Pulmonary artery endothelial cell (primary cell): ENCODE measurements at places on chromosomes 7 and 10.

DNA sequence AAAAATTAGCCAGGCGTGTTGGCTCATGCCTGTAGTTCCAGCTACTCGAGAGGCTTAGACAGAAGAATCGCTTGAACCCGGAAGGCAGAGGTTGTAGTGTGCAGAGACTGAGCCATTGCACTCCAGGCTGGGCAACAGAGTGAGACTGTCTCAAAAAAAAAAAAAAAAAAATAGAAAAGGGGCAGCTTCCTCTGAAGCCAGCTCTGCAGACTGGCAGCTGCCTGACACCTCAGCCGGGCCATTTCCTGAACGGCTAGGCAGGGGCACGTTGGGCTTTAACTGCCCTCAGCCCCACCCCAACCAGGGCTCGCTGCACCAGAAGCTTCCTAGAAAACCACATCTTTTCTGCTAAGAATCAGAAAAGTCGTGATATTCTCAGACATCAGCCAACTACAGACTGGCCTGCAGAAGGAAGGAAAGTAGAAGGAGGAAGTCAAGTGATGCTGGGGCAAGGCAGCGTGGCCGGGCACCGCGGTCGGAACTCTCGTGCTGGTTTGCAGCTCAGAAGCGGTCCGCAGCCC lies 38.0 kb downstream of the PRKAG2 start:
- no peak for DNase-seq

- no peak for DNase-seq
Measured at GRCh38 chr10:34015700-34016099, 681.2 kb upstream of the NRP1 start.

- DNase-seq, result no peak
Measured at GRCh38 chr10:59991117-59991516, 84.8 kb upstream of the CCDC6 start.

- DNase-seq, result no peak
Measured at GRCh38 chr10:7133278-7133677, 277.6 kb downstream of the SFMBT2 start.

DNA sequence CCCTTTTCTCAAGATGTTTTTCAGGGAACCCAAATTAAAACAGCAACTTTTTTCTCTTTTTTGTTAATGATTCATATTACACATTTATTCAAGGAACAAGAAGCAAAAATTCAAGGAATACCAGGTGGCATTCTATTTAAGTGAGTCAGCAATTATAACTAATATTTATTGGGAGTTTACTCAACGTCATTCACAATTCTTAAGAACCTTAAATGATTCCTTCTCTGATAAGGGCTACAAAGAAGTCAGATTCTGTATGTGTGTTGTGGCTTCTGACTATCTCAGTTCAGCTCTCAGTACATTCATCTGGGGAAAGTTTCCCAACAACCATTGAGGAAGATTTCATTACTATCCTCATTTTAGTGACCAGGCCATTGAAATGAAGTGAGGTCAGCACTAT lies 470.7 kb upstream of the AKR1E2 start:
- DNase-seq, result no peak

DNA sequence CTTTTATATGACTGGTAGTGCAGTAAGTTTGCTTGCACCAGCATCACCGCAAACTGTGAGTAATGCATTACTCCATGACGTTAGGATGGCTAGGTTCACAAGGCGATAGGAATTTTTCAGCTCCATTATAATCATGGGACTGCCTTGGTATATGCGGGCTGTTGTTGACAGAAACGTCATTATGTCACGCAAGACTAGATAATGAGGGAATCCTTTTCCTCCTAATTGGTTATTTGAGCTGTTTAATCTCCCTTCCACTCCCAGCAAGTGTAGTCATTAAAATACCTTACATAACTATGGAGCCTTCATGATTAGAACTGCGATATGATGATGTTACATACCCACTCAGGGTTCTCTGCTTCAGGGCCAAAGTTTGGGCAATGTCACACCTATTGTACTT lies 17.3 kb downstream of the KLLN start:
- no peak for DNase-seq
